ENCODE measurements at places on chromosomes 7 and 10.

GRCh38 chr7:41787651-41788350 is 84.9 kb upstream of the INHBA start:
- no peak for DNase-seq

- no peak for DNase-seq
These were observed 77.0 kb downstream of the MAGI2 start for GRCh38 chr7:79376299-79377025.

DNA sequence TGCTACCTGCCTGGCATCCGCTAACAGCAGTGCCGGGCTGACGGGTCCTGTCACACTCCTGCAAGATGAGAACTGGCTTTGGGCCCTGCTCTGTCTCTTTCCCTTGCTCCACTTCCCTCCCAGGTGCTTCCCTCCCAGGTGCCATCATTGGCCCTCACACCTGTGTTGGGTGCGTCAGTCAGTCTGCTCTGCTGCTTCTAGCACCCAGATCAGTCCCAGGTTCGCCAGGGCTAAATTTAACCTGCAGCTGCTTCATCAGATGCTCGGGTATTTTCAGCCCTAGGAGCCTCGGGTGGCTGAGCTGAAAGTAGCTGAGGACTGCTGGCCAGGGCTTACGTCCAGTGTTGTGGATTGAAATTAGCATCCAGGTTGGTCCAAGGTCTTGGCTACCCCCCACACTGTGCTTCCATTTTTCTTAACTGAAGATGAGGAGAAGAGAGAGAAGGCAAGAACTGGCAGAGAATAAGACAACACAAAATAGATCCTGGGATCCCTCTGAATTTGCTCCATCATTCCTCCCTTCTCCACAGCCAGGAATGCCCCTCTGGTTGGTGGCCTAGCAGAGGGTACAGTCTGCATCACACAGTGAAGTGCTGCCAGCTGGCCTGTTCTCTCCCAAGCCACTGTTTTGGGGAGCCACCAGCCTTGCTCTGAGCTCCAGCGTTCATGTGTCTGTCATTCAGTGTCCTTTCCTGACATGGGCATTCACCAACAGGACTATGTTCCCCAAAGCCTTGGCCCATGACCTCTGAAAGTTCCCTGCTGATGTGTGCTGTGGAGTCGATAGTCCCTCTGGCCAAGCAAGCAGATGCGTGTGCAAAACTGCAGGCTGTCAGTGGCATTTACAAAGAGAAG is 65.9 kb upstream of the SYPL1 start:
- DNase-seq = no peak

DNA sequence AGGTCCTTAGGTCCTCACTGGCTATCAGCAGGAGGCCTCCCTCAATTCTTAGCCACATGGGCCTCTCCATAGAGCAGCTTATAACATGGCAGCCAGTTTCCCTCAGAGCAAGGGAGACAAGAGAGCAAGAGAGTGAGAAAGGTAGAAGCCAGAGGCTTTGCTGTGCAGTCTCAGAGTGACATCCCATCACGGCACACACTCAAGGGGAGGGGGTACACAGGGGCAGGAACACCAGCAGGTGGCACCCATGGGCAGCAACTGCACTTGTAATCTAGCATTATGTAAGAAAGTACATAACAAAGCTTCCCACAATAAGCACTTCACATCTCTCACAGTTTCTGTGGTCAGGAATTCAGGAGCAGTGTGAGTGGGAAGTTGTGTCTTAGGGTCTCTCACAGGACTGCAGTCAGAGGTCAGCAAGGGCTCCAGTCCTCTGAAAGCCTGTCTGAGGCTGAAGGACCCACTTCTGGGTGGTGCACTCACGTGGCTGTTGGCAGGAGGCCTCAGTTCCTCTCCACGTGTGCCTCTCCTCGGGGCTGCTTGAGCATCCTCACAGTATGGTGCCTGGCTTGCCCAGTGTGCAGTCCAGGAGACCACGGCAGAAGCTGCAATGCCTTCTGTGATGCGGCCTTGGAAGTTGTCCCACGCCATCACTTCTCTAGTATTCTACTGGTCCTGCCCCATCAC is 159.4 kb downstream of the OAT start:
- DNase-seq = no peak

DNA sequence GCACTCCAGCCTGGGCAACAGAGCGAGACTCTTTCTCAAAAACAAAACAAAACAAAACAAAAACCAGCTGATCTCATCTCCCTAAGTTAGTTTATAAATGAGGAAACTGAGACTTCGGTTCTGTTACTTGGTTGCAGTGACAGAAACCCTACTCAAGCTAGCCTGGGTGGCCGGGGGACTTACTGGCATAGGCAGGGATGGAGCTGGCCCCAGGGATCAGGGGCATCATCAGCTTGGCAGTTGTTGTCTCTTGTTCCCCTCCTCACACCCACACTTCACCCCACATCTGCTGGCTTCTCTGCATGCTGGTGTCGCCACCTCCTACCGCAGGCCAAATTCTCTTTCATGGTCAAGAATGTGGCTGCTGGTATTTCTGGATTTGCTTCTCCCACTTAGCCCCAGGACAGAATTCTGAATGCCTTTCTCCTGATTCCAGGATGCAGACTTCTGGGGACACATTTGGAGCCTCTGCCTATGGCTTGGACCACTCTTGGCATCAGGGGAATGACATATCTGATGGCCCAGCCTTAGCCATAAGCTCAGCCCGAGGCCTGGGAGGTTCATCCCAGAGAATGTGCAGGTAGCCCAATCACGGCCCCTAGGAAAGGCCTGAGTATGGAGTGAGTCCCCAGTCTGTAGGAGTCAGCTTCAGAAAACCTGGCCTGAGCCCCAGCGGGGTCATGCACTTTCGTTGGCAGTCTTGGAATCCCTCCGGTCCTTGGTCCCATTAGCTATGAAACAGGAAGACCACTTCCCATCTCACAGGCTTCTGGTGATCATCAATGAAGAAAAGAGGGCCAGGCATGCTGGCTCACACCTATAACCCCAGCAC is 41.6 kb upstream of the CTBP2 start:
- no peak for DNase-seq

GRCh38 chr7:92057375-92057774 is 76.9 kb downstream of the CYP51A1 start:
- no peak for DNase-seq

- DNase-seq = no peak
These were observed 180.3 kb upstream of the MYO3A start for GRCh38 chr10:25753776-25754175.

- no peak for DNase-seq
These were observed 52.0 kb upstream of the GNA12 start for GRCh38 chr7:2896131-2896530.

DNA sequence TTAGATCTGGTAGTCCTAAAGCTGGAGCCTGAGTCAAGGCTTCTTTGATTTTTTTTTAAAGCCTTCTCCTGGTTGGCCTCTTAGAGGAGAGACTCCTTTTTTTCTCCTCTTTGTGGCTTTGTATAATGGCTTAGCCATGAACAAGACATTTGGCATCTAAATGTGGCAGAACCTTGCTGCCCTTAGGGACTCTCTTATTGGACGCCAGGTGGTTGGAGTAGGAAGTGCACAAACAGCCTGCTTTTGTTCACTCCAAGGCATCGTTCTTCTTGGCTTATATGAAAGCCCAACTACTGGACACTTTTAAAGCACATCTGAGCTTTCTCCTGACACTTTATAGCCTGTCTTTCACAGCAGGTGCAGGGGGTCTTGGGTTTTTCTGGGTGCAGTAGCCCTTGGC is 25.0 kb downstream of the ZPBP start:
- no peak for DNase-seq

- no peak for DNase-seq
These were observed 69.3 kb upstream of the NPY start for GRCh38 chr7:24214670-24215069.

GRCh38 chr7:106679153-106679931 is 18.4 kb upstream of the CCDC71L start:
- DNase-seq = no peak

- DNase-seq = no peak
These were observed 10.6 kb downstream of the CRTAC1 start for GRCh38 chr10:98019784-98020183.

- no peak for DNase-seq
These were observed 528 bp upstream of the TNRC18 start for GRCh38 chr7:5423976-5424748.
